ENCODE measurements at places on chromosomes 3 and 15.

- DNase-seq, result no peak
Measured at GRCh38 chr3:45259133-45259532, 33.0 kb upstream of the TMEM158 start.

DNA sequence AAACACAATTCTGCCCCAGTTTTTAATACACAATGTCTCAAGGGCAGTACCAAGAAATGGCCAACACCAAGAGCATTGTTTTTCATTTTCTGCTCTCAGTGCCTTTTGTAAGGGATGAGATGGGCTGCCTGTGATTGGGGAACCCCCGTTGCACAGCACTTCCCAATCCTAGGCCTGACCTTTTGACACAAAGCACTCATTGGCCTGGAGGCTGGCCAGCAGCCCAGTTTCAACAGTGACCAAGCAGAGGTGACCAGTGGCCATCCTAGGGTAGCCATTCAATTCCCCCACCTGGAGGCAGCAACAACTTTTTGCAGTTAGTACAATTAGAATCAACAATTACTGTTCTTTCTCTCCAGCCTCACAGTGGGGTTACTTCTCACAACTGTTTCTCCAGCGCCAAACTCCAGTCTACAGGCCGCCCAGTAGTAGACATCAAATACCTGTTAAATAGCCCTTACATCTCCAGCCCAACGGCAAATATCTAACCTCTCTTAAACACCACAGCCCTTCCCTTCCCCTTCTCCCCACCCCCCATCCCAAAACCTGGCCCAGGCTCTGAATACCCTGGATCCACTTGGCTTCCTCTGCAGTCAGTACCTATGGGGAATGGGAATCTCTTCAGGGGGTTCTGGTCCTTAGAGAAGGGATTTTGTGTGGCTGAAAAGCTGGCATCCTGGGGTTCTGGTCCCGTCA is 8.9 kb upstream of the LRRC2 start:
- DNase-seq, result no peak

DNA sequence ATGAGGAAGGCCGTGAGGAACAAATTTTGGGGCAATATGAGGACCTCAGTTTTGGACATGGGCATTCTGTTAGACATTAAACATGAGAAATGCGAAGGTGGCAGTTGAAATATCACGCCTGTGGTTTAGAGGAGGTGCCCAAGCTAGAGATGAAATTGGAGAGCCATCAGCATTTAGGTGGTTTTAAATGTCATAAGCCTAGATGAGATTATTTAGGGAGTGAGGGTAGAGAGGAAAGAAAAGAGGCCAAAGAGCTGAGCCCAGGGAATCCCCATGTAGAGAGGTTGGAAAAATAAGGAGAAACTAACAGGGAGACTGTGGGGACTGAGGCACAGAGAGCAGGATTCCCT is 14.9 kb downstream of the RTP1 start:
- DNase-seq, result no peak

DNA sequence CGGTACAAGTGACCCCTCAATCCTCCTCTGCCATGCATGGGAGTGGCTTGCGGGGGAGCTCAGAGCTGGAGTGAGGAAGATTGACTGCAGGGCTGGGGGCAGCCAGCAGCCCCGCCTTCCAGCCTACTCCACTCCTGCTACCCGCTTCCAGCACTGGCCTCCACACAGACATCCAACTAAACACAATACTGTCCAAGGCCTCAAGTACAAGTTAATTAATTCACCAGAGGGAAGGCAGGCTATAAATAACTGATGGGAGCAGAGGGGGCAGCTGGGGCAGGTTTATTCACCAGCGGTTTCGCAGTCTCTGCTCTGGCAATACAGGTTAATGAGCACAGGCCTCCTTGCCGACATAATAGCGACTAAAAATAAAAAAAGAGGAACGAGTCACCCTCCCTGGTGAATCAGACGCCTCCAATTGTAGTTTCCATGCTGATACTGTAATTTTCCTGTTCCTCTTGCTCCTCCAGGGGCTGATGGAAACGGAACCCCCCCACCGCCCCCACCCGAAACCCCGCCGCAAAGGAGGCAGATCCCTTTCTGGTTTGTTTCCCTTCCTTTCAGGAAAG is 166.4 kb upstream of the TLE3 start:
- DNase-seq, result no peak
